Stimulated activated CD4-positive, alpha-beta T cell treated with anti-CD3 and anti-CD28 coated beads, Interleukin-1b, Interleukin-23, amount 100 ng/mL, for 4 hours (primary cell): ENCODE measurements at places on chromosomes 3 and 15.

DNA sequence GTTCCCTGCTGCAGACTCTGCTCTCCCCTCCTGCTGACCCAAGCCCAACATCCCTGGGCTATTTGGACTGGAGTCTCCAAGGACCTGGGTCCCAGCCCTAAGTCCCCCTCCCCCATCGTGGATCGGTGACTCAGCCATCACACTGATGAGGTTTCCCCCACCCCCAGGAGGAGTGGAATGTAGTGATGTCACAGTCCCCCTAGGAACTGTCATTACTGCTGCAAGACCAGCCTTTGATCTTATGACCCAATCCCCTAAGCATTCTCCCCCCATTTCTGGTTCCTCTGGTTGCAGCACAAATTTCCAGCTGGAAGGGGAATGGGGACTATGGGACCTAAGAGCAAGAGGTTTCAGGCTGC, 63.4 kb upstream of the CSPG4 start:
- no peak for DNase-seq

- DNase-seq: no peak
Observed at GRCh38 chr3:154071146-154071545, 50.0 kb upstream of the ARHGEF26 start.

GRCh38 chr3:15120986-15121385, 22.0 kb upstream of the RBSN start:
- DNase-seq: no peak

DNA sequence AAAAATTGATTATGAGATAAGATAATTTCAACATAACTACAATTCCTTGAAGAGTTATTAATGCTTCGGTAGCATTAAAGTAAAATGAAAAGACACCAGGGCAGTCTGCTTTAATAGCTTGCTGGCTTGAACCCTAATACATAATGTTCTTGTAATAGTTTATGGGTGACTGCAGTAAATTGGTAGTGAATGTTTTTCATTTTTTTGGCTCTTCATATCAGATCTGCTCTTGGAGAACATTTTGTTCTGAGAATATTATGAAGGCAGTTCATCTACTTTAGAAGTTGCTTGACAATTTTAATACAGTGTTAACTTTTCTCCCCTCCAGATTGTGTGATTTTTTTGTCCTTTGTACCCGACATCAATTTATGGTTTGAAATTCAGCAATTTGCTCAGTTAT, 128.4 kb downstream of the ZBTB20 start:
- no peak for DNase-seq

DNA sequence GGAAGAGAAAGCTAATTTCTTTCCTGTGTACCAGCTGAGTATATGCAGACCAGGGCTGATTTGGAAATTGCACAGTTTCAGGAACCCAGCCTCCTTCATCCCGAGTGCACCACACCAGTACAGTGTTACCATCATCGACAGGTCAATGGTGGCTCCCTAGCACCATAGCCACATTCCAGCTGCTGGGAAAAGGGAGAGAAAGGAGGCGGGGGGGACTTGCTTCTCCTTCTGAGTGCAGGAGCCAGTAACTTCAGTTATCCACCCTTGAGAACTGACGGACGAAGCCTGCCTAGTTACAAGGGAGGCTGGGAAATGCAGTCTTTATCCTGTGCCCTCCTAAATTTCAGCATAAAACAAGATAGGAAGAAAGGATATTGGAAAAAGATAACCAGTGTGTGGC, 129.7 kb upstream of the PRICKLE2 start:
- no peak for DNase-seq

- no peak for DNase-seq
Observed at GRCh38 chr3:109927726-109928125, 590.4 kb upstream of the DPPA4 start.

- DNase-seq: no peak
Observed at GRCh38 chr3:116165135-116165534, 280.2 kb downstream of the LSAMP start.

DNA sequence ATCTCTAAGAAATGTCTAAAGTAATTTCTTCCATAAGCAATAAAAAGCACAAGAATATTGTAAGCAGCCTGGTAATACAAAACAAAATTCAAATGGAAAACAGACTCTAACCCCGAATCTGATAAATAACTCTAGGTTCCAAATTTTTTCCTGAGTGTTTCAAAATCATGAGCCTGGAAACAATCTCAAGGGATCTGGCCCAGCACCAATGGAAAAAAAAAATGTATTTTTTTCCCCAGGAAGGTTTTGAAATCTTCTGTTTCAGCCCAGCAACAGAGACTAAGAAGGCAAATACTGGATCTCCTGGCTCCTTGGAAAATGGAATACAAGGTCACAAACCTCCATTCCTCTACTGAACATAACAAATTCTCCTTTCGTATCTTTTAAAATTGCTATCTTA, 13.0 kb downstream of the TBC1D2B start:
- DNase-seq: no peak

DNA sequence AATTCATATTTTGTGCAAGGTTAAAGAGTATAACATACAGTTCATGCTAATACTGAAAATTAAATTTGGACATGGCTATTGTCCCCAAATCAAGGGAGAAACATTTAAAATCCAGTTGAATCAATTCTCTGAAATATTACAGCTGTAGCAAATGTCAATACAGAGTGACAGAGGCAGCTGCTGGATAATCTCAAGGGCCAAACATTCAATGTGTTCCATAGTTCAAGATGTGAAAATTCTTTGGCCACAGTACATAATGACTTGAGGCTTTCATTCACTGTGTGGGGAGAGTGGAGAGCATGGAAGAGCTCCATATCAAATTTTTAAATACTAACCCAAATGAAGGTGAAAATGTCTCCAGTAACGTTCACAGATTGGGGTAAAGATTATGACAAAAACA, 1192.8 kb upstream of the CADM2 start:
- no peak for DNase-seq

GRCh38 chr3:102302020-102302419, 132.8 kb upstream of the ZPLD1 start:
- DNase-seq: no peak

DNA sequence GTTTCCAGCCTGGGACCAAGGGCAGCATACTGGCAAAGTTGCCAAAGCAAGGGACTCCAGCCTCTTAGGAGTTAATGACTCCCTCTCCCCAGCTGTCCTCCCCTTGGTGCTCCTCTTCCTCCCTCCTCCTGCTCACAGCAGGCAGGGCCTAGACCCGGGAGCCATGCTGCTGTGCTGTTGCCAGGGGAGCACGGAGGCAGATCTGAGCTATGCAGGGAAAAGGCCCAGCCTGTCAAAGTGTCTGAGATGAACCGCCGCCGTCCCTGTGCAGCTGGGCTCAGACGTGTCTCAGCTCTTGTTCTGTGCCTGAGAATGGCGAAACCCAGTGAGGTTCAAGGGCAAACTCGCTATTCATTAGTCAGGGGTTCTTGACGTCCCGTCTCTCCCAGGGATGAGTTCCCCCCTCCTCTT, 60.8 kb upstream of the POLG start:
- no peak for DNase-seq

DNA sequence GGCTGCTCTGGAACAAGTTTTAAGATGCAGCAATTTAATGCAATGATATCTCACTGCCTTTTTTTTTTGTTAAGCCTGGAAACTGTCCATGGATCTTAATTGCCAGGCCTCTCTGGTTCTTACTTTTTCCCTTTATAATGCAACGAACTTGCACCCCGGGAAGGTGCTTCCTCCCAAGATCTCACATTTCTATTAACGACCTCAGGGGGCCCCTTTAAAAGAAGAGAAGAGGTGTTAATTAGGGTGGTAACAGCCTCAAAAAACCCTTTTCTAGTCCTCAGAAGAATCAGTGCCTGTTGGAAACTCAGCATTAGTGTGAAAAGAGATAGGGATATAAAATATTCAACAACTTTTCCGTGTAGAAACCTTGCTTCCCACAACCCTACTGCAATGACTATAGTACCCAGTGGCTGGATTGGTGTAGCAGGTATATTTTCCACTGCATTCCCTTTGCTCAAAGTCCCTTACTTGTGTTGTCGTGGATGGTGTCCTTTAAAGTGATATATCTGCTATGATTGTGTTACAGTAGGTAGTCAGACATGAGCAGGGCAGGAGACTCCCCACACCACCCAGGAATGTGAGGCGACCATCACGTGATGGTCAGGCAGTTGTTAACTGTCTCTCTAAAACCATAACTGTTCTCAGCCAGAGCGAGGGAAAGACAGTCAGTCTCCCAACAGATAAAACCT, 121.8 kb downstream of the CTNNB1 start:
- no peak for DNase-seq

- no peak for DNase-seq
Observed at GRCh38 chr3:127316685-127317084, 28.8 kb upstream of the PRR20G start.

GRCh38 chr15:42404461-42405235, 45.3 kb downstream of the CAPN3 start:
- no peak for DNase-seq

- no peak for DNase-seq
Observed at GRCh38 chr15:63718590-63719035, 115.1 kb downstream of the HERC1 start.

DNA sequence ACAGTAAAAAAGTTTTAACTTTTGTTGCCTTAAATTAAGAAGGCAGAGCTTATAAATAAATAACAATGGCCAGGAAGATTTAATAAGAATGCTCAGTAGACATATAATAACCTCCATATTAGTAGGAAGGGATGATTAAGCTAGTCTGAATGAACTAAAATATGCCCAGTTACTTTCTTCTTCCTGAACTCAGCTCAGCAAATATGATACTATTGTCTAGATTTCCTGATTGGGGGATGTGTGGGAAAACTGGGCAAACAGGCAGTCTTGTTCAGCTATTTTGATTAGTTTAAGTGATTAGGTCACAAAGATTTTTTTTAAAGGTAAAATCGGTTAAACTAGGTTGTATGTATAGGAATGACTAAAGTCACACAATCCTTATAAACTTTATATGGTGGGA, 167.2 kb upstream of the SLC2A2 start:
- no peak for DNase-seq

DNA sequence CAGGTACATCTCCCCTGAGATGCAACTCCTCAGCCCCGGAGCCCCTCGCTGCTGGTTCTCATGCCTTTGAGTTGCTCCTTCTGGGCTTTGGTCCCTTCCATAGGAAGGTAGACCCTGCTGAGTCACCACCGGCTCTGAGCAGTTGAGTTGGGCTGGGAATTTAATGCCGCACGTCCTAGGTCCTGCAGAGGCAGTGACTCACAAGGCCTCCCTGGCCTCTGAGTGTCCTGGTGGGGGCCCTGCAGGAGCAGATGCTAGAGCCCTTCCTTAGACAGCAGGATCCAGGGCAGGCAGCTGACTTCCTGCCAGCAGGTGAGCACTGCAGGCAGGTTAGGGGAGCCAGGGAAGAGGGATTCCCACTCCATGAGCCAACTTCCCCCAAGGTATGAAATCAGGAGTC, 5.5 kb upstream of the NTRK3 start:
- DNase-seq: no peak

DNA sequence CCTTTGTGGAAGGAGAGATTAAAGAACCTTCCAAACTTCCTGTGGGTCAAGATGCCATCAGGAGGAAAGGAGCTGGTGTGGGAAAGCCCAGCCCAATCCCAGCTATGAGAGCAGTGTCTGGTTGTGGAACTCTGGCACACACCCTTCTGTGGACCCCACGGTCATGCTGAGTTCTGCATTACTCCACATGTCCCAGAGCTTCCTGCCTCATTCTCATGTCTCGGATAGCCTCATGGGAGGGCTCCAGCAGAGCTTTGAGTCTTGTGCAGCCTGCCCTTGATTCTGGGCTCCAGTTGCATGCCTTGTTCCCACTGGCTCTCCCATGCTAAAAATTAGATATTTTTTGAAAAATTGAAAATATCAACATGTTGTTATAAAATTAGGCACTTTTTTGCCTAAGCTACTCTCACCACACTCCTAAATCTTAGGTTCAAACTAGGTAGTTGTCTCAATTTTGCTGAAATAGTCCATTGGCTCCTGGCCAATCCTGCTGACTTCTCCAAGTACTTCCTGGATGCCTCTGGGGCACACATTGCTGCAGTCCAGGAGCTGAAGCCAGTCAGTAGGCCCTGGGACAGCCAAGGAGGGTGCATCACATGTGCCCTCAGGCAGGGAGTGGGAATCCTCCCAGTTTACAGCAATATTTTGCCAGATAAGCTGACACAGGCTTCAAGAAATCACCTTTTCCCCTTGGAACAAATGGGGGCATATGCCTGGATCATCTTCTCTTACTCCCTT, 144.3 kb downstream of the EEFSEC start:
- DNase-seq: no peak

GRCh38 chr15:85540085-85540797, 159.8 kb downstream of the AKAP13 start:
- DNase-seq: no peak

DNA sequence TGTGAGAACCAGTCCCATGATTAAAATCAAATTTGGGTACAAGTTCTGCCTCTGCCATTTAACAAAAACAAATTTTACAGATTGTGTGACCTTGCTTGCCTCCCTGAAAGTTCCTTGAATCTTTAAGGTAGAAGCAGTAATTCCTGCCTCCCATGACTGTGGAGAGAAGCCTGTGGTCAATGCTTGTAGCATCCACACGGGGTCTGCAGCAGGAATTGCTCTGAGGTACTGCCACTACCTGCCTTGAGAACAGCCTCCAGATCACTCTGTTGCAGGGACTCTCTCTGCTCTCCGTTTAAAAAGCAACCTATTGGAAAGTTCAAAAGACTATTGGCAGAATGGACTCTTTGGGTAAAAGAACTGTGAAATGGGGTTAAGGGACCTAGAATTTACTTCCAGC, 75.9 kb downstream of the SST start:
- DNase-seq: no peak

DNA sequence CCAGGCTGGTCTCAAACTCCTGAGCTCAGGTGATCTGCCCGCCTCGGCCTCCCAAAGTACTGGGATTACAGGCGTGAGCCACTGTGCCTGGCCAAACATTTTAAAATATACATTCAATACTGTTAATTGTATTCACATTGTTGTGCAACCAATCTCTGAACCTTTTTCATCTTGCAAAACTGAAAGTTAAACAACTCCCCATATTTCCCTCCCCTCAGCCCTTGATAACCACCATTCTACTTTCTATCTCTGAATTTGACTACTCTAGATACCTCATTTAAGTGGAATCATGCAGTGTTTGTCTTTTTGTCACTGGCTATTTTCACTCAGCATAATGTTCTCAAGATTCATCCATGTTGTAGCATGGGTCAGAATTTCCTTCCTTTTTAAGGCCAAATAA, 30.0 kb downstream of the HMCES start:
- DNase-seq: no peak

GRCh38 chr3:195198426-195199346, 72.3 kb downstream of the XXYLT1 start:
- DNase-seq: no peak

DNA sequence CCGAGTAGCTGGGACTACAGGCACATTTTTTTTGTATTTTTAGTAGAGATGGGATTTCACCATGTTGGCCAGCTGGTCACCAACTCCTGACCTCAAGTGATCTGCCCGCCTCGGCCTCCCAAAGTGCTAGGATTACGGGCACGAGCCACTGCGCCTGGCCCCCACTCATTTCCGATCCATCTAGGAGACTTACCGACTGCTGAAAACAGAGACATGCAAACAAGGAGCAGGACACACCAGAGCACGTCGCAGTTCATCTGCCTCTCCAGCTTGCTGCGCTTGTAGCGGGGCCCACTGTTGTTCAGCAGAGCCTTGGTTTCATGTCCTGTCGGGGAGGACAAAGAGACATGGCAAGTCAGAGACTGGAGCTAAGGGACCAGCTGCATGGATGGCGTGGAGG, 137.4 kb downstream of the ATP10A start:
- DNase-seq: no peak

GRCh38 chr15:24318981-24319380, 356.6 kb upstream of the NPAP1 start:
- no peak for DNase-seq

GRCh38 chr3:39295184-39295775, 15.4 kb upstream of the CX3CR1 start:
- DNase-seq: no peak
